ENCODE measurements at places on chromosomes 3 and 15.

GRCh38 chr3:171561596-171562323 lies 101.6 kb upstream of the TNIK start:
- no peaks in the 10 kb centered on the region for H3K36me3 ChIP-seq
- H3K4me1 ChIP-seq = peaks cover 25% of the 10 kb centered on the region
- no peak overlapping the region for H3K4me3 ChIP-seq
- peaks cover 4% of the 10 kb centered on the region for H3K27me3 ChIP-seq
- no peak for DNase-seq
- no peak overlapping the region for H3K27ac ChIP-seq

DNA sequence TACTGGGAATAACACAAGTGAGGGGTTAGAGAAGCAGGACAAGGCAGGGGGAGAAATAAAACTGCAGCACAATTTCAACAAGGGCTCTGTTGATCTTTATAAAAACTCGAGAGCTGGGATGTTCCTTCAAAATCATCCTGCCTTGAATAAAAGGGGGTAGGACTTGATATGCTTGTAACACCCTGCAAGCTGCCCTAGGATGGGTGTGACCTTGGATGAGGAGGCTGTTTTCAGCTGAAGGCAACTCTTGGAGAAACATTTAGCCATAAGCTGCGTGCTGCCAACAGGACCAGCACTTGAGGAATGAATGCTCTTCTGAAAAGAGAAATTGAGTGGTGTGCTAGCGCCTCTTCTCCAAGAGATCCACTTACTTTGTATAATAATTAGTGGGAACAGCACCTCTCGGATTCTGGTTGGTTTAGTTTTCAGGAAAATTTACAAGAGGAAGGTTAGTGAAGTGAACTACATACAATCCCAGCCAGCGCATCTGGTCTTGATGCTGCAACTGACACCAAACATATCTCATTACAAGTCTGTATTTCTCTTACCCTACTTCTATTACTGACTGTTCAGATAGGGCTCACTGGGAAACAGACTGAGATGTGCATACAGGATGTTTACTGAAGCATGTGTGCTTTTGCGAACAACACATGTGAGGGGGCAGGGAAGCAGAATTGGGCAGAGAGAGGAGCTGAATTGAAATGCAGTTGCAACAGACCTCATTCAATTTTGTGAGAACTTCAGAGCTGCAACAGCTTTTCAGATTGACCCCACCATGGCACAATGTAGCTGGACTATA lies 643.0 kb upstream of the GOLIM4 start:
- no peaks in the 10 kb centered on the region for H3K4me1 ChIP-seq
- H3K4me3 ChIP-seq = no peak overlapping the region
- DNase-seq = no peak

GRCh38 chr15:70829371-70830166 lies 24.4 kb downstream of the LARP6 start:
- H3K4me1 ChIP-seq = peaks cover 69% of the 10 kb centered on the region
- H3K27ac ChIP-seq = peak overlapping the region; percentile 45
- H3K36me3 ChIP-seq = peaks cover 29% of the 10 kb centered on the region
- no peak for DNase-seq
- no peaks in the 10 kb centered on the region for H3K27me3 ChIP-seq

DNA sequence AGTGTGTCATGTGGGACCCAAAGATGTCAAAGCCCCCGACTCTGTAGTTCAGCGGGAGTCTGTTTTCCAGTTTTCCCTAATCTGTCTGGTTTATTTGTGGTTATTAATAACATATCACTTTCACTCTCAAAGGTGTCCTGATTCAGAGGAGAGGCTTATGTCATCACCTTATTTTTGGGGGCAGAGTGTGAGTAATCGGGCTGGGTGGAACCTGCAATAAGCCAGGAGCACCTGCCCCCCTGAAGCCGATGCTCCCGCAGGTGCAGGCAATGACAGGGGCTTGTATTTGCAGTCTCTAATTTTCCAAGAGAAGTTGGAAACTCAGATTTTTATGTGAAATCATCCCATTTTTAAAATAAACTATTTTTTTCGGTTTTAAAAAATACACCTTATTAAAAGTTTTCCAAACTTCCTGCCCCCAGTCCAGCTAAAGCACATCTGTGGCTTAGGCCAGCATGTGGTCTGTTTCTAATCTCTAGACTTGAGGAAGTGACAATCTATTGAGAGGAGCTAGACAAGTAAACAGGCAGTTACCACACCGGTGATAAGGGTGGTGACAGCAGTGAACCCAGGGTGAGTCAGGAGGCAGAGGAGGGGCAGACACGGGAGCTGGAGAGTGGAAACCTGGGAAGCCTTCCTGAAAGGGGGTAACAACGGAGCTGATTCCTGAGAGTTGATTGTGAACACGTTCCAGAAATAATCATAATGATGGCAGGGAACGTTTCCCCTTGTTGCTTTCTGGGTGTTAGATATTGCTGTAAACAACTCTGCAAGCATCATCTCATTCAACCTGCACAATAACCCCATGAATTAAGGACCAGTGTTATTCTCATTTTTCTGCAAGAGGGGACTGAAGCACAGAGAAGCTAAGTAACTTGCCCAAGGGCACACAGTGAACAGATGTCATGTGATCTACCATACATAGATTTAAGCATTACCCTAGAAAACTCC lies 37.2 kb downstream of the BHLHE40 start:
- peaks cover 74% of the 10 kb centered on the region for H3K4me1 ChIP-seq
- no peak overlapping the region for H3K27ac ChIP-seq
- H3K36me3 ChIP-seq = no peaks in the 10 kb centered on the region
- H3K4me3 ChIP-seq = no peak overlapping the region

- no peaks in the 10 kb centered on the region for H3K36me3 ChIP-seq
- no peaks in the 10 kb centered on the region for H3K4me1 ChIP-seq
- peaks cover 15% of the 10 kb centered on the region for H3K27me3 ChIP-seq
These were observed 45.3 kb downstream of the HCN4 start for GRCh38 chr15:73323374-73323955.

GRCh38 chr15:65532738-65533051 lies 2.4 kb downstream of the HACD3 start:
- H3K4me1 ChIP-seq = peaks cover 47% of the 10 kb centered on the region
- H3K27ac ChIP-seq = peak overlapping the region; percentile 40
- H3K27me3 ChIP-seq = no peaks in the 10 kb centered on the region
- DNase-seq = peak; percentile 50
- H3K4me3 ChIP-seq = peak overlapping the region; percentile 89

GRCh38 chr15:61390138-61390537 lies 161.0 kb upstream of the RORA start:
- no peaks in the 10 kb centered on the region for H3K27me3 ChIP-seq
- H3K4me1 ChIP-seq = no peaks in the 10 kb centered on the region
- no peak for DNase-seq

GRCh38 chr3:69671082-69671952 lies 67.9 kb upstream of the MITF start:
- H3K36me3 ChIP-seq = no peaks in the 10 kb centered on the region
- no peak overlapping the region for H3K4me3 ChIP-seq
- peak; percentile 28 for DNase-seq
- H3K27me3 ChIP-seq = peaks cover 7% of the 10 kb centered on the region
- H3K4me1 ChIP-seq = peaks cover 11% of the 10 kb centered on the region
- no peak overlapping the region for H3K27ac ChIP-seq

DNA sequence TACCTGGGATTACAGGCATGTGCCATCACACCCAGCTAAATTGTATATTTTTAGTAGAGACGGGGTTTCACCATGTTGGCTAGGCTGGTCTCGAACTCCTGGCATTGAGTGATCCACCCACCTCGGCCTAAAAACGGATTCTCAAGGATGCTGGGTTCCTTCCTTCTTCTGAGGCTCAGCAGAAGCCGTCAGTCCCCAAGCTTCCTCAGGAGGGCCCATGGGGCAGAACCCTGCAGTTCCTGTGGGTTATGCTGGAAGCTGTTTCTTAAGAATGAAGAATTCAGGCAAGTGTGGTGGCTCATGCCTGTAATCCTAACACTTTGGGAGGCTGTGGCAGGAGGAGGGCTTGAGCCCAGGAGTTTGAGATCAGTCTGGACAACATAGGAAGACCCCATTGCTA lies 29.0 kb upstream of the ZNF710 start:
- 0 out of 2 replicates have a peak, but pooled peaks cover 3% of the 10 kb centered on the region for H3K4me1 ChIP-seq
- no peak overlapping the region for H3K27ac ChIP-seq
- H3K36me3 ChIP-seq = no peaks in the 10 kb centered on the region
- peaks cover 39% of the 10 kb centered on the region for H3K27me3 ChIP-seq
- no peak overlapping the region for H3K4me3 ChIP-seq
- no peak for DNase-seq

DNA sequence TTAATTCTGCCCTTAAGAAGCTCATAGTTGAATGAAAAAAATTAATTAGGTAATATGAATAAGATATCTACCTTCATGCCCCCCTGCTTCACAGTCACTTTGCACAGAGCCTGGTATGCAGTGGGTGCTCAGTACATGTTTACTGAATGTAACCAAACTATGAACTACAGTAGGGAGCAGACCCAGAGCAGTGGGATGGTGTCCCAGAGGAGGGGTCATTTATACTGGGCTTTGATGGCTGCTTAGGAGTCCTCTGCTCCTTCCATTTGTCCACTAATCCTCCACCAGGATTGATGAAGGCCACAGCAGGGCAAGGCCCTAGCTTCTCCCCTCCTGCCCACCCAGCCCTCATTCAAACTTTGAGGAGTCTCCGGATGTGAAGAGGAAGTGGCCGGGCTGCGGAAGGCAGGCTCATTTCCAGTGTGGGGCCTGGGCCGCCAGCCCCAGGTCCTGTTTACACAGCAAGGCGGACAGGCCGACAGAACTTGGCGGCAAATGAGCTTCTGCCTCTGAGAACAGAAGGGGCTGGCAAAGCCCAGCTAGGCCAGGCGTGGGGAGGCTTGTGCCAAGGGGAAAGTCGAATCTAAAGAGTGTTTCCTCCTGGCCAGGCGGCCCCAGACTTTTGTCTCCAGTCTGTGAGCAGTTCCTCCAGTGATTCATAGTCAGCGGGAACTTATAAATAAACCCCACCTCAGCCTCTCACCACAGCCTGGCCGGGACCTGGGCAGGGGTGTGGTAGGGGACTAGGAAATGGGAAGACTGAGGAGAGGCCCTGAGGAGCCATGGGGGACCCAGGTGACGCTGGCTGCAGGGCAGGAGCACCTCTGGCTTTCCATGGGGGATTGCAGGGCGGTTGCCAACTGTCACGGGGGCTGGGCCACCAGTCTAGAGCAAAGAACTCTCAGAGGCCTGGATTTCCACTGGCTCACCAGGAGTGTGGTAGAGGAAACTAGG lies 51.6 kb upstream of the LCTL start:
- H3K4me3 ChIP-seq = no peak overlapping the region
- peak; percentile 38 for DNase-seq
- peaks cover 6% of the 10 kb centered on the region for H3K27me3 ChIP-seq
- peak overlapping the region; percentile 86 for H3K27ac ChIP-seq
- no peaks in the 10 kb centered on the region for H3K36me3 ChIP-seq
- peaks cover 28% of the 10 kb centered on the region for H3K4me1 ChIP-seq

DNA sequence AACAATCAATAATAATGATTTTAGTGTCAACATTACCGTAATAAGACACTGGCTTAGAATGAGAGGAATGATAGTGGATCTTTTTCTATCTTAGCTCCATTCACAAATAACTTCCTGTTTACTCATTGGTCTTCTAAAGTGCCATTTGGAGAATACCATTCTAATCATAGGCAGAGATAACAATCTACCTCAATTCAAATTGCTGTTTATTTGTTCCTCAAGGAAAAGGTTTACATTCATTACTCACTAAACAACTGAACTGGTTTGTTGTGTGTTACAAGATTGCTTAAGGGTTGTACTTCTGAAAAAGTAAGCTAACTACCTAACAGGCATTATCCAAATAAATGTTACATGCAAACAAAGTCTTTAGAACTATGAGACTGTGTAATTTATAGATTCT lies 8.1 kb upstream of the PCOLCE2 start:
- H3K36me3 ChIP-seq = no peaks in the 10 kb centered on the region
- peaks cover 14% of the 10 kb centered on the region for H3K4me1 ChIP-seq
- DNase-seq = no peak
- peaks cover 5% of the 10 kb centered on the region for H3K27me3 ChIP-seq
- H3K4me3 ChIP-seq = no peak overlapping the region
- no peak overlapping the region for H3K27ac ChIP-seq

DNA sequence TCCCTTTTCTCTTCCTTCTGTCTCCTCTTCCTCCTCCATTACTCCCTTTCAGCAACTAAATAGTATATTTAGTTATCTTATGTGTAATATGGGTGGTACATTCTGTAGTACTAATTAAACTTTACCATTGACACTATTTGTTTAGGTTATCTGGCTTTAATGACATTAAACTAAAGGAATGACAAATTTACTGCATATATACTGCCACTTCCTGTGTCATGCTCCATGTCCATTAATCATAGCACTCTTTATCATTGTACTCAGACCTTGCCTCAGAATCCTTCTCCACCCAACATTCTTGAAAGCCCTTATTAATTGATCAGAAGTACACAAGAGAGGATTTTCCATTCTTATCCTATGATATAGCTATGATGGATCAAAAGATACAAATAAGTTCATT lies 244.2 kb downstream of the NAALADL2 start:
- H3K27ac ChIP-seq = no peak overlapping the region
- no peak for DNase-seq
- H3K27me3 ChIP-seq = no peaks in the 10 kb centered on the region
- H3K4me3 ChIP-seq = no peak overlapping the region
- peaks cover 27% of the 10 kb centered on the region for H3K4me1 ChIP-seq
- no peaks in the 10 kb centered on the region for H3K36me3 ChIP-seq

All from HFFc6 (cell line).